CD8-positive, alpha-beta memory T cell (primary cell): ENCODE measurements at places on chromosomes 16 and 17. TPM values are rescaled to one million over a fixed set of nuclear protein-coding genes. Genes with fewer than 3 reads are reported as not detected.

- no peaks in the 10 kb centered on the region for H3K27me3 ChIP-seq
- H3K27ac ChIP-seq, result no peak overlapping the region
- H3K4me1 ChIP-seq, result no peaks in the 10 kb centered on the region
- no peak for DNase-seq
- H3K36me3 ChIP-seq, result no peaks in the 10 kb centered on the region
Measured at GRCh38 chr17:67281053-67281452, 36.1 kb upstream of the HELZ start.

GRCh38 chr17:49511810-49512209 lies 16.7 kb downstream of the NGFR start:
- H3K4me1 ChIP-seq, result no peaks in the 10 kb centered on the region
- H3K27ac ChIP-seq, result no peak overlapping the region
- no peaks in the 10 kb centered on the region for H3K36me3 ChIP-seq
- peak; percentile 35 for DNase-seq
- peaks cover 8% of the 10 kb centered on the region for H3K27me3 ChIP-seq

DNA sequence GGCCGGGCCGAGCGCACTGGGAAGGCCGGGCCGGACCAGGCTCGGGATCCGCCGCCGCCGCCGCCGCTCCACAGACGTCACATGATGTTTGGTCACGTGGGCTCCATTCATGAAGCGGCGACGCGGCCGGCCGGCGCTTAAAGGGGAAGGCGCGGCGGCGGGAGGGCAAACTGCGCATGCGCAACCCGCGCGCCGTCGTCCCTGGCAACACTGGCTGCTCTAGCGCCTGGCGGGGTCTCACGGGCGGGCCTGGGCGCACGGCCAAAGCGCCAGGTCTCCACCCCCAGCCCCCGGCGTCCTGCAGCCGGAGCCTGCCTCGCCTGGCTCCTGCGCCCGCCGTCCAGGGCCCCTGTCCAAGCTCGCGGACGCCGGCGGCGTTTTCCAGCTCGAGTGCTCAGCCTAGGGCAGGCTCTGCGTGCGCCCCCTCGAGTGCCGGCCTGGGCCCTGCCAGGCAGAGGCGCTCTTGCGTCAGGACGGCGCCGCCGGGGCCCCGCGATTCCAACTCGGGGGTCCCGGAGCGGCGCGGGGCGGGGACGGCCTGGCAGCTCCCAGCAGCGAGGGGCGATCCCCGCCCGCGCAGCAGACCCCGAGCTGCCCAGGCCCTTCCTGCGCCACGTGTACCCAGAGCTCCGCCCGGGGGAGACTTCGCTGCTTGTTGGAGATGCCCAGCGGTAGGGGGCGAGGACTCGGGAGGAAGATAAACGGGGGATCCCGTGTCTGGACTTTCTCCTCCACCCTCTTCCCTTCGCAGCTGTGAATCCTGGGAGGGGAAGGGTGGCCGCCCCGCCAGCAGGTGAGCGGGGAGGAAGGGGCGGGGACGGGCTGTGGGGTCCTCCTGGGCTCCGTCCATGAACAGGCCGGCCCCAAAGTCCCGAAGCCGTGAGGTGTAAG lies at the start of gene MAFG:
Gene MAFG, minus strand, starts transcription at position 83 of the 891 bp plus-strand sequence. CDS start 4,550 bp downstream, outside the sequence.
- H3K36me3 ChIP-seq, result no peaks in the 10 kb centered on the region
- H3K4me3 ChIP-seq, result peak within 1 kb of the TSS; percentile 60
- H3K27me3 ChIP-seq, result peaks cover 7% of the 10 kb centered on the region
- peak within 1 kb of the TSS; percentile 69 for H3K27ac ChIP-seq
- peaks cover 35% of the 10 kb centered on the region for H3K4me1 ChIP-seq
- DNase-seq, result peak; percentile 89

CMIP gene
- total RNA-seq, result 24.4 TPM

- H3K36me3 ChIP-seq, result no peaks in the 10 kb centered on the region
- no peak for DNase-seq
- no peaks in the 10 kb centered on the region for H3K27me3 ChIP-seq
- peak overlapping the region; percentile 51 for H3K4me3 ChIP-seq
- no peak overlapping the region for H3K27ac ChIP-seq
- peaks cover 11% of the 10 kb centered on the region for H3K4me1 ChIP-seq
Measured at GRCh38 chr17:4806456-4806776, 536 bp upstream of the PLD2 start.

- no peak for DNase-seq
- no peaks in the 10 kb centered on the region for H3K4me1 ChIP-seq
- no peaks in the 10 kb centered on the region for H3K27me3 ChIP-seq
- no peak overlapping the region for H3K27ac ChIP-seq
- no peak overlapping the region for H3K4me3 ChIP-seq
- no peaks in the 10 kb centered on the region for H3K36me3 ChIP-seq
Measured at GRCh38 chr16:56345406-56346050, 79.8 kb downstream of the AMFR start.
